Choroid plexus epithelial cell (primary cell): ENCODE measurements at places on chromosomes 3 and 15.

DNA sequence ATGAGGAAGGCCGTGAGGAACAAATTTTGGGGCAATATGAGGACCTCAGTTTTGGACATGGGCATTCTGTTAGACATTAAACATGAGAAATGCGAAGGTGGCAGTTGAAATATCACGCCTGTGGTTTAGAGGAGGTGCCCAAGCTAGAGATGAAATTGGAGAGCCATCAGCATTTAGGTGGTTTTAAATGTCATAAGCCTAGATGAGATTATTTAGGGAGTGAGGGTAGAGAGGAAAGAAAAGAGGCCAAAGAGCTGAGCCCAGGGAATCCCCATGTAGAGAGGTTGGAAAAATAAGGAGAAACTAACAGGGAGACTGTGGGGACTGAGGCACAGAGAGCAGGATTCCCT, 14.9 kb downstream of the RTP1 start:
- no peak for DNase-seq

GRCh38 chr3:184765730-184766074, 46.3 kb upstream of the VPS8 start:
- DNase-seq = no peak

DNA sequence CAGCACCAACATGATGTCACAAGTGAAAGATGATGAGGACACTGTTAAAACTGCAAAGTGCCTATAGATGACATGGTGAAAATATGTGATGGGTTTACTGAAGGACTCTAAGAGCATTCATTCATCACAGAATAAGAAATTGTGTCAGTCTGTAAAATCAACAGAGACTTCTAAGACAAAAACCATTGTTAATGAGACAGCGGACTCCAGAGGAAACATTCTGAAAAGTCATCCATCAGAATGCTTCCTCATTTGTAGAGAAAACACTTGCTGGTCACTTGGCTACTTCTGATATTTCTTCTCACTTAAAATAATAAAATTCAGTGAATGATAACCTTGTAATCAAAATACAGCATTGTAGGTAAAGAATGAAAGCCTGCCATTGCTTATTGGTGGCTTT, 7.3 kb downstream of the PLSCR4 start:
- DNase-seq = no peak

- peak; percentile 88 for DNase-seq
Observed at GRCh38 chr15:77840991-77841775, 208.5 kb upstream of the LINGO1 start.

DNA sequence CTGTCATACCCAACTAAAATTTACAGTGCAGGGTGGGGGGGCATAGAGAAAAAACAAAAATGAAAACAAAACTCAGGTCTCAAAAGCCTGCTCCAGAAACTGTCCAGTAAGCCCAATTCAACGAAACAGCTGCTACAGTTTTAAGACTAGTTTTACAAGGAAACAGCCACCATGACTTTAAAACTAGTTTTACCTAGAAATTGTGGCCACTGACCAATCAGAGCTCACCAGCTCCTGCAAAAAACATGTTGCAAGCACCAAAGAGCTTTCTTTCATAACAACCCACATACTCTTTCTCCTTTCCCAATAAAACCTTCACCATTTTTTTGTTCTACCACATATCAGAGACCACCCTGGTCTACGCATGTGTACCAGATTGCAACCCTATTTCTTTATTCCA, 7.3 kb upstream of the CFAP91 start:
- DNase-seq = peak; percentile 31

- DNase-seq = no peak
Observed at GRCh38 chr3:882533-882932, 210.3 kb upstream of the CNTN6 start.

- peak; percentile 97 for DNase-seq
Observed at GRCh38 chr3:29525254-29525881, 244.5 kb downstream of the RBMS3 start.
